Activated T-cell treated with anti-CD3 and anti-CD28 coated beads for 1 hour (primary cell): ENCODE measurements at places on chromosomes 7 and 10.

DNA sequence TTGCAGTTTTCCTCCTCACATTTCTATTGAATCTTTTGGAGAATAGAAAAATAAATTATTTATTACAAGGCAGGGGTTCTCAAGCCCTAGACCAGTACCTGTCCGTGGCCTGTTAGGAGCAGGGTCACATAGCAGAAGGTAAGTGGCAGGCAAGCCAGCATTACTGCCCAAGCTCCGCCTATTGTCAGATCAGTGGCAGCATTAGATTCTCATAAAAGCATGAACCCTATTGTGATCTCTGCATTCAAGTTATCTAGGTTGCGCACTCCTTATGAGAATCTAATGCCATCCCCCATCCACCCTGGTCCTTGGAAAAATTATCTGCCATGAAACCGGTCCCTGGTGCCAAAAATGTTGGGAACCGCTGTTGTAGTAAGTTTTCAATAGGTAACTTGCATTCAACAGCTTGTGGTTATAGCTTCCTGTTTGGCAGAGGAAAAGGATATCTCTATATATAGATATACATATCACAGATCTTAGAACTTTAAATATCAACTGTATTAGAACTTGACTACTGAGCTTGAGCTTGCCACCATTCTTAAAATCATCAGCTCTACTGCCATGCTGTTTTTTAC lies 165.1 kb downstream of the AHR start:
- DNase-seq, result no peak

GRCh38 chr10:73908853-73909539 lies 1.9 kb upstream of the PLAU start:
- no peak for DNase-seq

DNA sequence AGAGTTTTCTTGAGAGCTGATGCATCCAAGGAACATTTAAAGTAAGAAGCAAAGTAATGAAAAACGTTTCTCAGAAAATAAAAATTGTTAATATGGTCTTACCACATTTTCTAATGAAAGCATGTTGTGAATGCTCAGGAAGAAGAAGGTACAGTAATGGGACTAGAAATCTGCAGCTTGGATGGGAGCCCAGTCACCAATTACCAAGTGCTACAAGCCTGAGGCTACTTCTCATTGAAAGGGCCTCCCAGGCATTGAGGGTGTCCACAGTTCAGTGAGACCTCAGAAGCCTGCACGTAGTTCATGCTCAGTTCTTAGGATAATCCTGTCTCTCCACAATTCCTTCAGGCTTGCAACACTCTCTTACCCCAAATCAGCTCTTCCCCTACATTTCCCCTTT lies 17.6 kb downstream of the PTN start:
- DNase-seq, result no peak

- DNase-seq, result no peak
Observed at GRCh38 chr7:142961595-142961972, 579 bp downstream of the KEL start.

GRCh38 chr7:16301291-16301690 lies 120.0 kb downstream of the CRPPA start:
- DNase-seq, result no peak

DNA sequence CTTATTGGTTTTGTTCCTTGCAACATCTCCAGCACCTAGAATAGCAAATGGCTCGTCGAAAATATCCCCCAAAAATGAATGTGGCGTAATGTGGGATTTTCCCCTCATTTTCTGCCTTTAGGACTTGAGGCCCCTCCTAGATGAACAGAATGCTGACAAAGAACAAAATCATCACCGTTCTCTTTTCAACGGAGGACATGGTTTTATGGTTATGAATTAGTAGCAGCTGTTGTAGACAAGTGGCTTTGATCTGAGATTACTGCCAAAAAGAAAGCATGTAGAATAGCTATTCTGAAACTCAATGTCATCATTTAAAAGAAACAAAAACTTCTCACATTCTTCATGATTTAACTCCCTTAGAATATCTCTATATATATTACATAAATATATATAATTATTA lies 17.2 kb upstream of the CALN1 start:
- no peak for DNase-seq

DNA sequence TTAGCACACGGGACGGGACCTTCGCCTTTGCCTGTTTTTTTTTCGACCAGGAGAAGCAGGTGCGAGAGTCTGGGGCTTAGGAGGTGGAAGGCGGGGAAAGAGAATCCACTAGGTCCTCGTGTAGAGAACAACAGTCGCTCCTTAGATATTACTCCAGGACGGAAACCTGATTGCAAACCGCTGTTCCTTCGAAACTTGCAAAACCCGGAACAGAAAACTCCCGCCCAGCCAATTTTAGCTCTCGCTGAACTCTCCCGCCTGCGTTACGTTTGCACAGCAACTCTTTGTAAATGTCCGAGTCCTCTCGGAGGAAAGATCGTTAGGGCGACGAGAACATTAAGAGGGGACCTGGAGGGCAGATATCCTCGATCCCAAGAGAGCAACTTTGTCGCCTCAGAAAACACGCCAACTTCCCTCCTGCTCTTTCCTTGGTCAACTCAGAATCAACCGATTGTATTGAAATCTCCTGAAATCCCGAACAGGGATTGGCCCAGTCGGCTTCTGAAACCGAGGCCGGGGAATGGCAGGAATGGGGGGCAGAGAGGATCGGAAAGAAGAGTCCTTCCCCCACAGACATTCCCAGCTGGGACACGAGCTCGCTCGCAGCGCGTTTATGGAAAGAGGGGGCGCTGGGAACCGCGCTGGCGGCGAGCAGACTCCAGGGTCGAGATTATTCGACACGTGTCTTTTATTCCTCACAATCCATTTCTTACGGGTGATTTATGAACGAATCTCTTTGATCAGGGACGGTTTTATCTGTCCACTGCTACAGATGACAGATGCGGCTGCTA lies 9.9 kb downstream of the TWIST1 start:
- DNase-seq, result no peak

- DNase-seq, result no peak
Observed at GRCh38 chr10:128187788-128188185, 61.6 kb upstream of the MKI67 start.

- DNase-seq, result no peak
Observed at GRCh38 chr10:95741807-95742467, 14.0 kb upstream of the ENTPD1 start.

- no peak for DNase-seq
Observed at GRCh38 chr10:74643596-74643975, 182.8 kb upstream of the KAT6B start.

DNA sequence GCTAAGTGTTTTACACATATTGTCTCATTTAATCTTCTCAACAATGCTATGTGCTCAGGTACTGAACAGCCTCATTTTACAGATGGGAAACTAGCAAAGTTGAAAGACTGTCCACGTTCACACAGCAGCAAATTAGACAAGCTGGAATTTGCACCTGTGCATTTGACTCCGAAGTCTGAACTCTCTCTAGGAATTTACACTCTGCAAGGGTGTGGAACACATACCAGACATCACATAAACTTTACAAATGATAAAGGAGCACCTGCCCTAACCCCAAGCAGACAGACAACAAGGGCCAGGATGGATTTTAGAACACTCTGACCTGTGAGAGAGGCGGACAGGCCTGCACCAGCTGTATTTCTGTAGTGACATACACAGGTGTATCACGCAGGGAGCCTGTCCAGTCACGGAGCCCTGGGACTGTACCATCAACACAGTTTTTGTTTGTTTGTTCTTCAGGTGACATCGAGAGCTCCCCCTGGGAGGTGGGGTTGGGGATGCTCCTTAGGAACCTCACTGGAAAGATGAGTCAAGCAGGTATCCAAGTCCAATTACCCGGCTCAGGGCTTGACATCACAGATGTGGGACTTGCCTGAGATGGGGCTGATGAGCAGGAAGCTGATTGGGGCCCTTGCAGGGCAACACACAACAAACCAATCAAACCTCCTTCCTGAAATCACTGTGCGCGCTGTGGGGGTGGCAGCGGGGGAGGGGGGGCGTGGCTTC lies 31.0 kb downstream of the MKI67 start:
- DNase-seq, result no peak

GRCh38 chr7:112383671-112384417 lies 66.4 kb upstream of the IFRD1 start:
- no peak for DNase-seq

DNA sequence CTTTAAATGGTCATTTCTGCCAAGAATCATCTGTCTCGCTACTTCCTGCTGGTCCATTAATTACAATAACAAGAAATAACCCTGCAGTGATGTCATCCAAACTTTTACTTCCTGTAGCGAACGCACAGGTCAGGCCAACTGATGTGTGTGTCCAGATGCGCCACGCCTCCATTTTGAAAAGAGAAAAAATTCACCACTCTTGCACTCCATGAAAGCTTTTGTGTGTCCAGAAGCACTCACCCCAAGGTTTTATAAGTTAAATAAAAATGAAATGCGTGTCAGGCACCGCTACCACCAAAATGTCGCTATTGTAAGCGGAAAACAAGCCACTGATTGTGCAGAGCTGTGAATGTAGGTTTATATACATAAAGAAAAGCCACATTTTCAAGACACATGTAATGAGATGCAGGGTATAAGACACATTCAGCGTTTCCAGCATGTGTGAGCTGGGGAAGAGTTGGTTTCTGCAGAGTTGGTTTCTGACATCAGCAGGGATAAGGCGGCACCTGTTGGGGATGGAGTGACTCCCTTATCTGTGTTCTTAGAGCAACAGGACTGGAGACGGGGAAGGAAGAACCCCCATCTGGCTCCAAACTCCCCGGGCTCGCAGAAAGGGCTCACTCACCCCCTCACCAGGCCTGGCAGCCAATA lies 83.3 kb downstream of the CTBP2 start:
- DNase-seq, result no peak

GRCh38 chr7:50492770-50493519 lies 42.8 kb upstream of the FIGNL1 start:
- no peak for DNase-seq

- DNase-seq, result no peak
Observed at GRCh38 chr10:86446987-86447386, 74.6 kb downstream of the WAPL start.

DNA sequence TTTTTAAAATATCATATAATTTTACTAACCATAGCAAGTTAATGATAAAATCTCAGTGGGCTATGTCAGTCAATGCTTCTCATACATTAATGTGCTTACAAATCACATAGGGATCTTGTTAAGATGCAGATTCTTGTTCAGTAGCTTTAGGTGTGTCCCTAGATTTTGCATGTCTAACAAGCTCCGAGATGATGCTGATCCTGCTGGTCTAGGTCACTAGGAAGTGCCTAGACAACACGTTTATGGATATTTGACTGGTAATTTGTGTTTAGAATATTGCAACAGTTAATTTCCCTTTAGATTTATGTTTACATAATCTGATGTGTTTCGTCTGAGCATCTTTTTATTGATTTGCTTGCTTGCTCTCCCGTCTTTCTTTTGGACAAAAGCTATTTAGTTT lies 12.7 kb downstream of the AHR start:
- no peak for DNase-seq

DNA sequence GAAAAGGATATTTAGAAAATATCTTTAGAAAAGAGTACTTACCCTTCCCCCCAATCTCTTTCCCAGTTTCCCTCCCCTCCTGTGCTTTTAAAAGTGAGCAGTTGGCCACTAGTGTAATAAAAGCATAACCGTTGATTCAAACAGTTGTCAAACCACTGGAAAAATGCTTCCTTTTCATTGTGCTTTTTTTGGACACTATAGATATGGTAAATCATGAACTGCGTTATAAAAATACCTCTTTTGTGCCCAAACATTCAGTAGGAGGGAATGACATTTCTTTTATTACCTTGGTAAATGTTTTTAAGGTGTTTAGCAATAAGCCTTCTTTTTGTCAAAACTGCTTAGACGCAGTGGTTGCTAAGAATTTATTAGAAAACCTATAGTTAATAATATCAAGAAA lies 232.4 kb downstream of the SLC25A13 start:
- DNase-seq, result no peak

- no peak for DNase-seq
Observed at GRCh38 chr7:157938211-157938610, 601.4 kb downstream of the DNAJB6 start.

GRCh38 chr10:609262-609658 lies 80.2 kb downstream of the DIP2C start:
- DNase-seq, result no peak
